ENCODE measurements at places on chromosomes 3 and 15.

DNA sequence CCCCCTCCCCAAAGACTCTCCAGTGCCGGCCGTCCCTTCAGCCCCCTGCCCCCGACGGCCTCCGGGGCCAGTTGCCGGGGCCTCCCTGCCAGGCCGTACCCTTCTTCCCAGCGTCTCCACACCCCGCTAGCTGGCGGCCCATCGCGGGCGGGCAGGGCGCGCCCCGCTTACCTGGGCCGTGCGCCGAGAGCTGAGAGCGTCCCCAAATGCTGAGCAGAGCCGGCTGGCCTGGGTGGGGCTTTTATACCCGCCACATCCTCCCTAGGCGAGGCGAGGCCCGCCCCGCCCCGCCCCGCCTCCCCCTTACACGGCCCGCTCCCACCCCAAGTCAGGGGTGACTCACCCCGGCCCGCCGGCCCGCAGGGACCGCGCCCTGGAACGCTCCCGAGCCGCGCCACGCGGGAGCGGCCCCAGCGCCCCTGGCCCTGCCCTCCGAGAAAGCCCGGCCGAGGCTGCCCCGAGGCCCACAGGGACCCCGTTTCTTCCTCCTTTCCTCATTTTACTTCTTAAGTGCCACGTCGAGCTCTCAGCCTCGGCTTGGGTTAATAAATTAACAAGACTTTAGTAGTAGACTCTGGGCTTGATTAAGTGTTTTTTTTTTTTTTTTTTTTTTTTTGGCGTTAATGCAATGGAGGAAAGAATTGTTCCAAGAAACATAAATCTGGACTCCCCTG is at the start of gene ANXA2:
TSS of gene ANXA2 (minus strand) at position 215 of the 674 bp plus-strand sequence. CDS start 11,911 bp downstream, outside the sequence.
- no peak for DNase-seq

DNA sequence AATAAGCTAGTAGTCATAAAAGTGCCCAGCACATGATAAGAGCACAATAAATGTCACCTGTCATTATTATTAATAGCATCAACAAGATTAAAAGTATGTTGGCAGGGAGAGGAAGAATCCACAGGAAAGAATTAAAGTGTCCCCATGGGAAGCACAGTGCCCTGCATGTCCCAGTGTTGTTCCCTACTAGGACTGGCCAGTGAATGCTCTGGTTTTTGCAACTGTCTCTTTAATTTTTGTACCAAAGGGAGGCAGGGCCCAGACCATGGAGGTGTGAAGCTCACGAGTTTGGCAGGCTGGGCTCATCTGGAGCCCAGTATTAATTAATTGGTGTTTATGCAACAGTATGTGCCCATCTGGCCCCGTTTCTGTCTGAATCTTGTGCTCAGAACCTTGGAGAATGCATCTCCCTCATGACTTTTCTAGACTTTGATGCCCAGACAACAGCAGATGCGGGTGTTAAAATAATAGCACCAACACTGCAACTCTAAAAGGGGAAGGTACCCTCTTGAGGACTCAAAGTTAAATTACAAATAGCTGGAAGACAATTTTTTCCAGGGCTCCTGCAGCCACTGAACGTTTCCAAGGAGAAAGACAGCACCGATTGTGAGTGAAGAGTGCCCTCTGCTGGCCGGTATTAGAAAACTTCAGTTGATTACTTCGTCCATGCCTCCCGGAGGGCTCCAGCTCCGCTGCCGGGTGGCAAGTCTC is 71.9 kb upstream of the SPATA12 start:
- no peak for DNase-seq

DNA sequence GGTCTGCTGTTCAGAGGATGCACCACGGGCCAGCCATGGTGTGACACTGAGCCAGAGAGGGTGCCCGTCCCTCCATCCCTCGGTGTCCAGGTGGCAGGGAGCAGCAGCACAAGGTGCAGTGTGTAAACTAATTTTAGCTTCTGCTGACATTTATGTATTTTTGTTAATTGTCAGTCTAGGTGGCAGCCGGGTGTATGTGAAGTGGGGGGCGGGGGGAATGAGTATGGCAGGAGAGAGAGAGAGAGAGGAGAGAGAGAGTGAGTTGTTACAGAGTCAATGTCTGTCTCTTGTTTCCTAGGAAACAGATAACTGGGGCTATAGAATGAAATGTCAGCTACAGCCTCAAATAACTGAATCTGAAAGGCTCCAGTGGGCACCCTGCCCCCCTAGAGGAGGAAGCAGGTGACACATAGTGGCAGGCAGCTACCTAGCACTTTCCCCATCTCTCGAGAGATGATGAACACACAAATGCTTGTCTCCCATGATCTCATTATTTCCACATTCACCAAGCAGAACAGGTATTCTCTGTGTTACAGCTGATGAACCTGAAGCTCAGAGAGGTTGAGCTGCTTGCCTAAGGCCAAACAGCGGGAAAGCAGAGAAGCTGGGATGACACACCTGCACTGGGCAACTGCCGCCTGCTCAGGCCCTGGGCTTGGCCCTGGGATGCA is 24.7 kb downstream of the RASGRF1 start:
- no peak for DNase-seq

DNA sequence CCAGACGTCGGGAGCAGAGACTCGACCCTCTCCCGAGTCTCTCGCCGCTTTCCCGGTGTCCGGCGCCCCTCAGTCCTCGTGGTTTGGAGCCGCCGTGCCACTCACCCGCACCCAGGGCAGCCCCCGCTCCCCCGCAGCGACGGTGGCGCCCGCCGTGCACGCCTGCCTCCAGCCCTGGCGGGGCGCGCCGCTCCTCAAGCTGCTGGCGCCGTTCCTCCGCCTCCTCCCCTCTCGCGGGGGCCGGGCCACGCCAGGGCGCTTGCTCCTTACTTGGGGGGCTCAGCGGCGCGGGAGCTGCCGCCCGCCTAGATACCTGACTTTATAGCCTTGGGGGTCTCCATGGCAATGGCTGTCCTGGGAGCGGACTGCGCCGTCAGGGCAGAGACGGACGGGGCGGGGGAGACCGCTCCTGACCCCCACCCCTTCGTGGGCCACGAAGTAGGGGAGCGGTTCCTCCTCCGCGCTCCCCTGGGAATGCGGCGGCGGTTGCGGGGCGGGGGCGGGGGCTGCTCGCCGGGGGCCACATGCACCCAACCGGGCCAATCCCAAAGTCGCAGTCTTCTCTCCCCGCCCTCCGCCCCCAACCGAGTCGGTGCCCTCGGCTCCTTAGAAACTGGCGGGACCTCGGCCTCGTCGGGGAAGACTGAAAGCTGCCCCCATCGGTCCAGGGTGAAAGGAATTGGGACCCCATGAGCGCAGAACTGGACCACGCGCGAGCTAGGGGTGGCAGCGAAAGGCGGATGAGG is at the start of gene ANKRD63:
TSS of gene ANKRD63 (minus strand) at position 196 of the 746 bp plus-strand sequence. CDS start 478 bp downstream, outside the sequence.
- DNase-seq: no peak

DNA sequence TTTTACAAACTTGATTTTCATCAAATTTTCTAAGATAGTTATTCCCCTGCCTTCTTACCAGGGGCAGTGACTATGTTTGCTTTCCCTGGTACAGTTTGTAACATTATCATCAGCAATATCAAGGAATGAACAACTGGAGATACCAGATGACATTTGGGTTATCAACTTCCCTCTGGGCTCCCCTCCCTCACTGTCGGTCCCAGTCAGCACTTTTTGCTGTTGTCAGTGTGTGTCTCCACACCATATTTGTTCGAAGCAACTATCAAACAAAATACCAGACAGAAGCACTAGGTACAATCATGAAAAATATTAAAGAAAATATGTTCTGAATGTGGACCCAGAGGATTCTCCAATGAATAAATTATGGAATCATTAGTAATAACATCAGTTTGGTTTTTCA is 75.3 kb downstream of the PLOD2 start:
- no peak for DNase-seq

Data from cortex of kidney (tissue), 1 donor.